Cardiac fibroblast (primary cell): ENCODE measurements at places on chromosomes 7 and 10.

DNA sequence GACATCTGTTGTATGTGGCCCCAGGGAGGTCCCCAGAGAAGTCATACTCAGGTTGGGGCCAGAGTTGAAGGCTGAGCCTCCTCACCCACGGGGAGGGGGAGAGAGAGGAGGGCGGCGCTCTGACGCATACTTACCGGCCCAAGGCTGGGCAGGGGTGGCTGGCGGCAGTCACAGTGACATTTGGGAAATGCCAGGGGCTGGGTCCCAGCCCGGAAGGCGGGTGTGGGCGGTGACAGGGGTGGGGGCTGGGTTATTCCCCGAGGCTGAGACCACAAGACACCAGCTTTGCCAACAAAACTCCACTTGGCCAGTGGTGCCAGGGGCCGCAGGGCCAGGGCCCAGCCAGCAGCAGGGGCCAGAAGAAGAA, 41.1 kb downstream of the RASGEF1A start:
- DNase-seq: no peak

- no peak for DNase-seq
These were observed 28.6 kb downstream of the KAT6B start for GRCh38 chr10:74855027-74855426.

- no peak for DNase-seq
These were observed 1081.6 kb downstream of the TYW1 start for GRCh38 chr7:68078157-68078710.

DNA sequence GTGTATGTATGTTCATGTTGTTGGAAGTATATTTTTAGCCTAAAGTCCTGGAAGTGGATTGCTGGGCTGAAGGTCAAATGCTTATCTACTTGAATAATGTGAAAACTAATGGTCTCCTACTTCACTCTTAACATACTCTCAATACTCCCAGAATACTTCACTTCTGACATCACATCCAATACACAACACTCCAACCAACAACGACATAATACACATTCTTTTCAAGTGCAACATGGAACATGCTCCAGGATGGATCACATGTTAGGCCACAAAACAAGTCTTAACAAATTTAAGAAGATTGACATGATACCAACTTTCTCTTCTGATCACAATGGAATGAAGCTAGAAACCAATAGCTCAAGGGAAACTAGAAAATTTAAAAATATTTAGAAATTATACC, 126.9 kb upstream of the ADCY1 start:
- DNase-seq: no peak

DNA sequence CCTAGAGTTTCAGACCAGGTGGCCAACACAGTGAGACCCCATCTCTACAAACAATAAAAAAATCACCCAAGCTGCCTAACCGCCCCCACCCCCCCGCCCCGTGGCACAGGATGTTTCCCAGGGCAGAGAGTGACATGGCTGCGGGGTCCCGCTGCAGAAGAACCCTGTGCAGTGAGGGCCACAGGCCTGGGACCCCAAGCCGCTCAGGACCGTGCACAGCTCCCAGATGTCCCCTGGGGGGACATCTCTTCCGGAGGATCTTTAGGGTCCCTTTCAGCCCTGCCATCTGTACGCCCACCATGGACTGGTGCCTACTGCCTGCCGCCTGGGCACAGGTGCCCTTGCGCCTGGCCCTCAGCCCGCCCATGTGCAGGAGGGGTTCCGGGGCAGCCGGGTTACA, 373.6 kb downstream of the DNAJB6 start:
- DNase-seq: no peak

GRCh38 chr7:106671160-106671559, 10.2 kb upstream of the CCDC71L start:
- no peak for DNase-seq

DNA sequence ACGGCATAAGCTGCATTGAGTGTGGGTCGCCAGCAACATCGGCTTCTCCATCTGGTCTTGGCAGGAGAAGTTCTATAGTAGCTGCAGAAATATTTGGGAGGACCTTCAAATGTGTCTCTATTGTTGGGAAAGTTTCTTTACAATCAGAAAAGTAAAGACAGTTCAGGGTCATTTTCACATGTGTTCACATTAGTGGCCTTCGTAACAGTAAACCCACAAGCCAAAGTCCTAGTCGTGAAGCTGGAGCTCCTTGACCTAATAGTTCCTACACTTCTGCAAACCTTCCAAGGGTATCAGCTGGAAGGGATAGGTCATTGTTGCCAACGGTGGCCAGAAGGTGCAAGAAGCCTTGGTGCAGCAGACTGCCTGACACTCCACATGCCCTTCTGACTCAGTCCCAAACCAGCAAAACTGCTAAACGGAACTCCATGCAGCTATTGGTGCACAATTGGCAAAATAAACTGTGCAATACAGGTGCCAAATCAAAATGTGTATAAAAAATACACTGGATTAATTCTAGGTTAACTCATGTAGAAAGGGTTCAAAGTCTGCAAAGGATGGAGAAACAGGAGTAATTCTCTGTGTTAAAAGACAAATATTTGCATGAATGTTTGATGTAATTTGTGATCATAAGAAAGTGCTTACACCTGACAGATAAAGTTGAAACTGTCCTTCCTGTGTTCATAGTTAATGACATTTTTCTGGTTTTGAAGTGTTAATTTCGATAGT, 102.8 kb upstream of the EGFR start:
- no peak for DNase-seq

DNA sequence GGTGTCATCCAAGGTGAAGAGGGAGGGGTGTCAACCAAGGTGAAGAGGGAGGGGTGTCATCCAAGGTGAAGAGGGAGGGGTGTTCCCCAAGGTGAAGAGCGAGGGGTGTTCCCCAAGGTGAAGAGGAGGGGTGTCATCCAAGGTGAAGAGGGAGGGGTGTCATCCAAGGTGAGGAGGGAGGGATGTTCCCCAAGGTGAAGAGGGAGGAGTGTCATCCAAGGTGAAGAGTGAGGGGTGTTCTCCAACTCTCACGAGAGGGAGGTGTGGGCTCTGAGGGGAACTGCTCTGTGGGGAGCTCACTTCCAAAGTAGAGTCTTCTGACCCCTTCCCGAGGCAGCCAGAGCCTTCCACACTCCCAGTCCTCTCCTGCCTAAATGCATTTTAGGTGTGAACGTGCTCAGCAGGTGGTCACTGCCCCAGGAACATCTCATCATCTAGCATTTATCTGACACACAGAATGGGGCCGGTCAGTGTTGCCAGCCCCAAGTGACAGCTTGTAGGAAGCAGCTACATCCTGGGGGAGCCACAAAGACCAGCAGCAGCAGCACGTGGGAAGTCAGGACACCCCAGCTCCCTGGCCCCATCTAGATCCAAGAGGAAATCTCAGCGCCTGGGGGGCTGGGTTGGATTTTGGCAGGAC, 323.8 kb downstream of the GLRX3 start:
- DNase-seq: no peak

DNA sequence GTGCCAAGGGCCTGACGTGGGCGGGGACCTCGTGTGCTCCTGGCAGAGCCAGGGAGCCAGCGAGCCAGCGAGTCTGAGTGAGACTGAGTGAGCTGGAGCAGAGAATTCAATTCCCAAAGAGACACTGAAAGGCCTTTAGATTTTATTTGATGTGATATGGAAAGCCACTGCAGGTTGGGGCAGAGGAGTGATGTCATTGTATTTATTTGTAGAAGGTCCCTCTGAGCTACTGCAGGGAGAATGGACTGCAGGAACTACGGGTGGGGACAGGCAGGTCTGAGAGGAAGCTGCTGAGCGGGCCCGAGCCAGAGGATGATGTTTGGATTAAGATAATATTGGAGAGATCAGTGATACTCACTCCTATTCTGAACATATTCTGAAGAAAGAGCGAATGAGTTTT, 445.8 kb upstream of the ANKRD30A start:
- no peak for DNase-seq

GRCh38 chr7:135853499-135853898, 104.9 kb upstream of the FAM180A start:
- no peak for DNase-seq

DNA sequence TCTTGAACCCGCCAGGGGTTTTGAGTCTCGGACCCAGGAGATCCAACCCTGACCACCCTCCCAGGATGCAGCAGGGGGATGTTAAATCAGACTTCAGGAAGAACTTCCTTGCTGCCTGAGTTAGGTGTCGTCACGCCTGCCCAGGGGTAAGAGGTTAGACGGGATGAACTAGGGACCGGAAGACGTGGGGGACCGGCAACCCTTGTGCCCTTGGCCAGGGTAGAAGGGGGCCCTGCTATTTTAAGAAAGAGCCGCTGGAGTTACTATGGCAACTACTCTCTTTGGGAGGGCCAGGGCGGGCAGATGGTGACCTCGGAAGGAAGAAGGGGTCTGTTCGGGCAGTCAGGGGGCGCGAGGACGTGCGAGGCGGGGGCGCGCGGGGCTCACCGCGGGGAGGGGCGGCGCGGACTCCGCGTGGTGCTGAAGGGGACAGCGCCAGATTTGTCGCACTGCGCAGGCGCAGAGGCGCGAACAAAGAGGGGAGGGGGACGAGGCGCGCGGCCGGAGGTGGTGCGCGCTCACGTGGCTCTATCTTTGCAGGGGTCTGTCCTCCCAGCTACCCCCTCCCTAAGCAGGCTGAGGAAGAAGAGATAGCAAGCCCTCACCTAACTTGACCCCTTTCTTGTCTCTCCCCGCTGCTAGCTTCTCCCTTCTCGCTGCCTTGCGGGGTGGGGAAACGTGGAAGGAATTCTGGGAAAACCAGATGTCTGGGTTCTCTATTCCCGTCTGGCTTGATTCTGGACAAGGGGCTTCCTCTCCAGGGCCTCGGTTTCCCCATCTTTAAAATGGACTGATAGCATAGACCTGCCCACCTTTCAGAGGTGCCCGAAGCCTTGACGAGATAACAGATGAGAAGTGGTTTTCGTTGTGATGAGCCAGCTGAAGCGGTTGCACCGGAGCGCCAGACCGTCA, 940 bp upstream of the PSD start:
- DNase-seq: peak; percentile 23

DNA sequence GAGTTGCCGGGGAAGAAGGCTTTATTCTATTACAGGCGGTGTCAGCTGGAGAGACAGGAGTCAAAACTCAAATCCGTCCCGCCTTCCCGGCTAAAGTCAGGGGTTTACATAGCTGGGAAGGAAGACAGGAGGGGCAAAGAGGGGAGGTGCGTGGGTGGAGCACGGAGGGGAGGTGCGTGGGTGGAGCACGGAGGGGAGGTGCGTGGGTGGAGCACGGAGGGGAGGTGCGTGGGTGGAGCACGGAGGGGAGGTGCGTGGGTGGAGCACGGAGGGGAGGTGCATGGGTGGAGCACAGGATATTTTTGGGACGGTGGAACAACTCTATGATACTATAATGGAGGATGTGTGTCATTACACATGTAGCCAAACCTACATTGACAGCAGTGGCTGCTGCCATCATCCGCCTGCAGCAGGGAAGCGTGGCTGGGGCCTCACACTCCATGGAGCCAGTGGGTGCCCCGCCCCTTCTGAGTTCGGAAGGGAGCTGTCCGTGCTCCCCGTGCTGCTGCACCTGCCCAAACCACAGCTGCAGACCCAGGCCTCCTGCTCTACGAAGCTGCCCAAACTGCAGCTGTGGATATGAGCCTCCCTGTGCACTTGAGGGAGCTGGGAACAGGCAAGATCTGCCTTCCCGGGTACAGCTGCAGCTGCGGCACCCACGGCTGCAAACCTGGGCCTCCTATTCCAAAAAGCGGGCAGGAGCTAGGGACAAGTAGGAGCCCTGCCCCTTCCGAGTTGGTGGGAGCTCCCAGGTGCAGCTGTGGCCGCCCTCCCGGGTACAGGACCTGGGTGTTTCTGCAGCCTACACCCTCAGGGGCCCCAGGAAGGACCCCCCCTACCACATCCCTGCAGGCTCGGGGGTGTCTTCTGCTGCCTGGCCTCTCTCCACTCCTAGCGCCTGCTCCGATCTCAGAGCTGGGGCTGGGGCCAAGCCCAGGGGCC, 119.4 kb downstream of the DYNC2I1 start:
- no peak for DNase-seq

DNA sequence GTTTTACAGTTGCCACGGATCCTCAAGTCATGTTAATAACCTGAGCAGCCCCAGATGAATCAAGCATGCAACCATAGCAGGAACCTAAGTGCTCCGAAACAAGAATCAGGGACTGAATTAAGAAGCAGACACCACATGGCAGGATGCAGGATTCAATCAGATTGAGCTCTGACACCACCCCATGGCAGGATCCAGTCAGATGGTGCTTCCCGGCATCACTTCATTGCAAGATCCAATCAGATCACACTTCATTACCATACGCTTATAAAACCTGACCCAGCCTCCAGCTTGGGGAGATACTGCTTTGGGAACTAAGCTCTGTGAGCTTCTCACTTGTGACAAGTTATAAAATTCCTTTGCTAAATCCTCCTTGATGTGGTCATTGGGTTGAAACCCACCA, 55.3 kb downstream of the ABCB4 start:
- DNase-seq: no peak

DNA sequence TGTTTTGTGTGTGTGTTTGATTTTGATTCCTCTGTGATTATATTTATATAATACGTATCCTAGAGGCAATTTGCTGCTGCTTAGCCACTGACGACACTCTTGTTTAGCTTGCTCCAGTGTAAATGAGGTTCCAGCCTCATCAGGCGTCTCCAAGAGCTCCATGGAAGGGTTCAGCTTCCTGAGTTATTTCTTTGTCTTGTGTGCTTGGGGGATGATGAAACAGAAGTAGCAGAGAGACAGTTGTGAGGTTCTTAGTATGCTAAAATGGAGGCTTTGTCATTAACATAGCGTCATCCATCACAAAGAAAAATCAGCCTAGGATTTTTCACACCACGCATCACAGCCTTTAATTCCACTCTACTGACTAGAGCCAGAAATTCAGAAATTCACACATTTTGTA, 85.1 kb downstream of the KLF6 start:
- no peak for DNase-seq

GRCh38 chr7:150928541-150928940, 49.6 kb downstream of the KCNH2 start:
- DNase-seq: no peak

DNA sequence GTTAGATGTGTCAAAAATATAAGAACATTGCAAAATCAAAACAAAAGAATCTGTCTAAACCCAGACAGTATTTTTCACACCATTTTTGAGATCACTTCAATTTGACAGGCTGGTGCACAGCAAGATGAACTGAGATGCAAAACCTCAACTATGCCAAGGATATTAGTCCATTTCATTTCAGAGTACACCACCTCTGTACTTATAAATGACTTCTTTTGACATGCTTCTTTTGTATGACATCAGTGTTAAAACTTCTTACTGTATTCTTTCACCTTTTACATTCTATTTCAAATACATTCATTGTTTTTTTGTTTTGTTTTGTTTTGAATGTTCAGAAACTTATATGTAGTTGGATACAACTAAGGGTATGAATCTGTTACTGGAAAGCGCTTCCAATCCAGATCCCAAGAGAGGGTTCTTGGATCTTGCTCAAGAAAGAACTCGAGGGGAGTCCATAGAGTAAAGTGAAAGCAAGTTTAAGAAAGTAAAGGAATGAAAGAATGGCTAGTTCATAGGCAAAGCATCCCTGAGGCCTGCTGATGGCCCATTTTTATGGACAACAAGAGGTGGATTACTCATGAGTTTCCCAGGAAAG, 23.5 kb upstream of the GPR141 start:
- no peak for DNase-seq
